T-helper 17 cell (primary cell): ENCODE measurements at places on chromosomes 5 and 9.

- peaks cover 27% of the 10 kb centered on the region for H3K27me3 ChIP-seq
- no peaks in the 10 kb centered on the region for H3K36me3 ChIP-seq
- H3K4me1 ChIP-seq, result no peaks in the 10 kb centered on the region
- no peak overlapping the region for H3K27ac ChIP-seq
- no peak overlapping the region for H3K4me3 ChIP-seq
Measured at GRCh38 chr5:73668486-73669111, 42.6 kb downstream of the ARHGEF28 start.

DNA sequence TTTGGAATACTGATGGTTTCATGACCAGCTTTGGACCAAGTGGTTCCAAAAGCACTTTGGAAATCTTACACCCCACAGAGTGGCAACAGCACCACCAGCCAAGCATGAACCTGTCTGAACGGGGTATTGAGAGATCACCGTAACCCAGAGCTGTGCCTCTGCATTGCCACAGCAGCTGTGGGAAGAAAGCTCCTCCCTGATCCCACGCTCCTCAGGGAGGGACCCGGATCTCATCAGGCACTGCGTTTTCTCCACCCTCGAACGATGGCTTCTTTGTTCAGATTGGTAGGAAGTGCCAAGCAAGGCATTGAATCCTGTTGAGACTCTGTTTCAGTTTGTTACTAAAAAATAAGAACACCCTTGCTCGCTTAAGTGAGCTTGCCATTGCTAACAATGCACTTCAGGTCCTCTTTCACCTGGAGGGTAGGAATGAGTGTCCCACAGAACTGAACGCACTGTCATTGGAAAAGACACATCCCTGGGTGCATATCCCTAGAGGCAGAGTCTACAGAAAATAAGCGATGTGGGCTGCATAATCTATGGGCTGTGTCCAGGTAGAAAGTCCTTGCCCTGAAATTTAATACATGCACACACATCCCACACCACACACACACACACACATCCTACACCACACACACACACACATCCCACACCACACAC, 118.0 kb upstream of the ICE1 start:
- no peaks in the 10 kb centered on the region for H3K27me3 ChIP-seq
- H3K36me3 ChIP-seq, result no peaks in the 10 kb centered on the region
- no peak for DNase-seq
- no peak overlapping the region for H3K4me3 ChIP-seq
- no peaks in the 10 kb centered on the region for H3K4me1 ChIP-seq

GRCh38 chr5:18202164-18202563, 567.9 kb downstream of the TAF11L14 start:
- H3K4me1 ChIP-seq, result no peaks in the 10 kb centered on the region
- no peak for DNase-seq
- no peaks in the 10 kb centered on the region for H3K27me3 ChIP-seq
- no peak overlapping the region for H3K27ac ChIP-seq

DNA sequence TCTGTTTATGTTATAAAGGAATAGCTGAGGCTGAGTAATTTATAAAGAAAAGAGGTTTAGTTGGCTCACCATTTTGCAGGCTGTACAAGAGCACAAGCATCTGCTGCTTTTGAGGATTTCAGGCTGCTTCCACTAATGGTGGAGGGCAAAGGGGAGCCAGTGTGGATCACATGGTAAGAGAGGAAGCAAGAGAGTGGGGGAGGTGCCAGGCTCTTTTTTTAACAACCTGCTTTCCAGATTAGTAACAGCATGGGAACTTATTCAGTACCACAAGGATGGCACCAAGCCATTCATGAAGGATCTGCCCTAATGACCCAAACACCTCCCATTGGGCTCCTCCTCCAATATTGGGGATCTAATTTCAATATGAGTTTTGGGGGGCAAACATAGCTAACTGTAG, 40.4 kb downstream of the CCL28 start:
- H3K36me3 ChIP-seq, result peaks cover 12% of the 10 kb centered on the region
- DNase-seq, result no peak
- H3K27ac ChIP-seq, result no peak overlapping the region
- H3K4me3 ChIP-seq, result no peak overlapping the region

- H3K27me3 ChIP-seq, result peaks cover 19% of the 10 kb centered on the region
- H3K36me3 ChIP-seq, result no peaks in the 10 kb centered on the region
- H3K4me1 ChIP-seq, result peaks cover 3% of the 10 kb centered on the region
- no peak overlapping the region for H3K4me3 ChIP-seq
- no peak for DNase-seq
Measured at GRCh38 chr5:36367524-36367923, 65.8 kb upstream of the RANBP3L start.

GRCh38 chr5:159890141-159890540, 26.1 kb upstream of the ADRA1B start:
- no peaks in the 10 kb centered on the region for H3K36me3 ChIP-seq
- H3K4me3 ChIP-seq, result no peak overlapping the region
- no peak overlapping the region for H3K27ac ChIP-seq
- H3K4me1 ChIP-seq, result no peaks in the 10 kb centered on the region
- H3K27me3 ChIP-seq, result peaks cover 35% of the 10 kb centered on the region

GRCh38 chr5:154755361-154756008, at the start of gene LARP1:
TSS of gene LARP1 (plus strand) at chr5:154755377. CDS start at chr5:154755758, 381 bp downstream.
- peak within 1 kb of the TSS; percentile 97 for H3K27ac ChIP-seq
- H3K4me1 ChIP-seq, result peaks cover 43% of the 10 kb centered on the region
- H3K27me3 ChIP-seq, result no peaks in the 10 kb centered on the region
- H3K4me3 ChIP-seq, result peak within 1 kb of the TSS; percentile 99
- DNase-seq, result peak; percentile 14
- H3K36me3 ChIP-seq, result peaks cover 4% of the 10 kb centered on the region

DNA sequence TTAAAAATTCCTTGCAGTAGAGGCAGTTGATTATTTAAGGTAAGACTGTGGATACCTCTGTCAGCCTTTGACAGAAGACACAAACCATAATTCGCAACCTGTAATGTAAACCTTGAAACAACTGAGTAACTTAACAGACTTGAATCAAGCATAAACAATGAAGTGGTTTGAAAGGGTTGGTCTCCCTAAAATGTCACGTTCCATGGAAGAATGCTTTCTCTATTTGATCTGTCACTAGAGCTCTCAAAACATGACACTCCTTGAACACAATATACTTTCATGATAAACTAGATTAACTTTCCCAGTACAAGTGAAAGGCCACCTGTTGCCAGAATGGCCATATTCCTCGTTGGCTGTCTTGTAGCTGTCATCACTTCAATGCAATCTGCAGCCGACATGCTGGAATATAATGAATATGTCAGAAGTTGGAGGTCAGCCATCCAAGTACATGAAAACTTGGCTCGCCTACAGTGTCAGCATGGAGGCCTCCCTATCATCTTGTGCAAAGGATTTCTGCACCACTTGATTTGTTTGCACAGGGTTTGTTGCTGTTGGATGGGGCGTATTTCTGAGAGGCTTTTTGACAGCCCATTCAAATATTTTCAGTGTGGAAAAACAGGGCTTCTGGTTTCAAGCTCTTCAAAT, 228.0 kb downstream of the TLE4 start:
- DNase-seq, result no peak
- H3K4me3 ChIP-seq, result no peak overlapping the region
- no peaks in the 10 kb centered on the region for H3K27me3 ChIP-seq

GRCh38 chr9:114745879-114746550, 59.8 kb downstream of the TNFSF15 start:
- H3K27ac ChIP-seq, result no peak overlapping the region
- H3K27me3 ChIP-seq, result no peaks in the 10 kb centered on the region
- peaks cover 8% of the 10 kb centered on the region for H3K4me1 ChIP-seq
- DNase-seq, result no peak
- no peak overlapping the region for H3K4me3 ChIP-seq

DNA sequence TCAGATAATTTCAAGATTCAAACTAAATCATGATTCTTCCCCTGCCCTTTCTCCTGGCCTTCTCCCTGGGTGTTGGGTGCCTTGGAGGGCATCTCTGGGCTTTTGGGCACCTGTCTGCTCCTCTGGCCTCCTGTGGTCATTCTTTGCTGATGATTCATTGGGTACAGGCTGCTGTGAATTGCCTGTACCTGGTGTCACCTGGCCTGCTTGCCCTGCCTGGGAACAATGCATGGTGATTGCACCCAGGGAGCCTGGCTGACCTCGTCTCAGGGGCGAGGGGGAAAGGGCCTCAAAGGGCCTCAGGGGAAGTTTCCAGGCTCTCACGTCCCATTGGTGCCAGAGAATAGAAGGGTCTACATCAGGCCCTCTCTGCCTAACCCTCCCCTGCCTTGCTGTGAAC, 20.1 kb upstream of the CKMT2 start:
- H3K36me3 ChIP-seq, result peaks cover 2% of the 10 kb centered on the region
- H3K4me3 ChIP-seq, result no peak overlapping the region
- peaks cover 6% of the 10 kb centered on the region for H3K4me1 ChIP-seq
- no peaks in the 10 kb centered on the region for H3K27me3 ChIP-seq

- H3K4me3 ChIP-seq, result no peak overlapping the region
- peaks cover 3% of the 10 kb centered on the region for H3K36me3 ChIP-seq
- H3K27me3 ChIP-seq, result peaks cover 33% of the 10 kb centered on the region
- no peak for DNase-seq
- no peaks in the 10 kb centered on the region for H3K4me1 ChIP-seq
Measured at GRCh38 chr5:96388176-96388575, 44.9 kb downstream of the PCSK1 start.

- H3K4me3 ChIP-seq, result no peak overlapping the region
- DNase-seq, result no peak
- H3K27ac ChIP-seq, result no peak overlapping the region
- H3K36me3 ChIP-seq, result no peaks in the 10 kb centered on the region
- H3K27me3 ChIP-seq, result peaks cover 16% of the 10 kb centered on the region
Measured at GRCh38 chr5:71943874-71944273, 163.4 kb upstream of the MAP1B start.

GRCh38 chr5:125038477-125038876, 292.0 kb upstream of the ZNF608 start:
- DNase-seq, result no peak
- H3K4me1 ChIP-seq, result no peaks in the 10 kb centered on the region
